ENCODE measurements at places on chromosomes 6 and 20.

GRCh38 chr6:14478381-14479225 lies 361.0 kb downstream of the CD83 start:
- DNase-seq = no peak

- DNase-seq = no peak
Measured at GRCh38 chr6:111770263-111771093, 102.8 kb downstream of the FYN start.

DNA sequence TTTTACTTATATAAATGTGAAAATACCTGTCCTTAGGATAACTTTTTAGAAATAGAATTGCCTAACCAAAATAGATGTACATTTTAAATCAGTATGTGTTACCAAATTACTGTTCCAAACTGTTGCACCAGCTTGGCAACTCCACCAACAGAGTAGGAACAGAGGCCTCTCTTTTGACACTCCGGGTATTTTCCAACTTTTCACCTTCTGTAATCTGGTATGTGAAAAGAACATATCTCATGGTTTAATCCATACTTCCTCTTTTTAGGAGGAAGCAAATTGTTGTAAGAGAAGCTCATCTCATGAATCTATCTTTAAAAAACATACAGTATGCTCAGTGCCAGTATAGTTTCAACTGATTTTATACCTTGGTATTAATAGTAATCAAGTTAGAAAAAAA lies 24.9 kb downstream of the RNF144B start:
- DNase-seq = no peak

- DNase-seq = no peak
Measured at GRCh38 chr6:10610289-10610688, 84.1 kb downstream of the C6orf52 start.

GRCh38 chr6:137926207-137926731 lies 59.2 kb downstream of the TNFAIP3 start:
- DNase-seq = no peak

DNA sequence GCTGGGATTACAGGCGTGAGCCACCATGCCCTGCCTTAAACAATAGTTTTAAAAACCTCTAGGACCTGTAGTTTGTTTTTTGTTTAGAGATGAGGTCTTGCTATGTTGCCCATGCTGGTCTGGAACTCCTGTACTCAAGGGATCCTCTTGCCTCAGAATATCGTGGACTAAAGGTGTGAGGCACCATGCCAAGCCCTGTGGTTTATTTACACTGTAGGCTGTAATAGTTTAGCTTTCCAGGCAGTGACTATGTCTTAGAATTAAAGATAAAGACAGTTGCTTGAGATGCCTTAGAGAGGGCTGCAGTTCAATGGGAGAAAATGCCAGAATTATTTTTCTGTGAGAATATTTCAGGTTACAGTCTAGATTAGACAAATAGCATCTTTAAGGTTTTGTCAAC lies 72.9 kb downstream of the SGK1 start:
- DNase-seq = no peak

DNA sequence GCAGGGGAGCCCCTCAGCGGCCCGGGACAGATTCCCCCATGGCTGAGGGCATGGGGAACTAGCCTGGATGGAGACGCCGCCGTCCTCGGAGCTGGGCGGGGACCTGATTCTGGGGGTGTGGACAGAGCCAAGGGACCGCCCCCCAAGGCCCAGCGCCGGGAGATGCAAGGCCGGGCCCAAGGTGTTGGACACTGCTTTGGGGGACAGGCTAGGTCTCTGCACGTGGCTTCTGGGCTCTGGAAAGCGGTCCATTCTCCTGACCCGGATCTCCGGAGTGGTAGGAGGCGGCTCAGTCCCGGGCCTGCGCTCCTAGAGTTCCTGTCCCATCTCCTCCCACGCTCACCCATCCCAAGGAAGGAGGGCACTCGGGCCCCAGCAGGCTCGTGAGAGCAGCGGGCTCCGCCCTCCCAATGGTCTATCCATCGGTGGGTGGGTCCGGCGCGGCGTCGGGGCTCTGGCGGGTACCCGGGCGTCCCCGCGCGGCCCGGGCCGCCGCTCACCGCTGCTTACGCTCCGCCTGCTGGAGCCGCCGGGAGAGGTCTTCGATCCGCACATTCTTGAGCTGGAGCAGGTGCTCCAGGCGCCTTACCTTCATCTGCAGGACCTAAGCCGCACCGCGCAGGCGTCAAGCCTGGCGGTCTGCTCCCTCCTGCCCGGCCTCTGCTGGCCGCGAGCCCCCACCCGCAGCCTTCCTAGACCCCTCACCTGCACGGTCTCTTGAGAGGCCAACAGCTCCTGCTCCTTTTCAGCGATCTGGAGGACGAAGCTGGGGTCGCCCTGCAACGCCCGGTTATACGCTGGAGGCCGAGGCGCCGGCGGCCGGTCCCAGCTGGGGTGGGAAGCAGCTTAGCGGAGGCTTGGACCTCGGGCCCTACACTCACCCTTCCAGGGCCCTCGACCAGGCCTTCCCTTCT lies 3.3 kb downstream of the SPEF1 start:
- DNase-seq = no peak

DNA sequence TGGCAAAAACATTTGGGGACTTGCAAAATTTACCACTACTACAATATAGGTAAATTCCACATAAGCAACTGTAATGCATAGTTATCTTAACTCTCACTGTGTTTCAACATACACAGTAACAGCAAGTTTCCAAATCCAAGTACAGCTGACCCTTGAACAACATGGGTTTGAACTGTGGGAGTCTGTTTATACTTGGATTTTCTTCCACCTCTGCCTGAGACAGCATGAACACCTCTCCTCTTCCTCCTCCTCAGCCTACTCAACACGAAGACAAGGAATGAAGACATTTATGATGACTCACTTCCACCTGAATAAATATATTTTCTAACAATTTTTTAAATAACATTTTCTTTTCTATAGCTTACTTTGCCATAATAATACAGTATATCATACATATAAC lies 25.6 kb downstream of the MAN1A1 start:
- DNase-seq = no peak

DNA sequence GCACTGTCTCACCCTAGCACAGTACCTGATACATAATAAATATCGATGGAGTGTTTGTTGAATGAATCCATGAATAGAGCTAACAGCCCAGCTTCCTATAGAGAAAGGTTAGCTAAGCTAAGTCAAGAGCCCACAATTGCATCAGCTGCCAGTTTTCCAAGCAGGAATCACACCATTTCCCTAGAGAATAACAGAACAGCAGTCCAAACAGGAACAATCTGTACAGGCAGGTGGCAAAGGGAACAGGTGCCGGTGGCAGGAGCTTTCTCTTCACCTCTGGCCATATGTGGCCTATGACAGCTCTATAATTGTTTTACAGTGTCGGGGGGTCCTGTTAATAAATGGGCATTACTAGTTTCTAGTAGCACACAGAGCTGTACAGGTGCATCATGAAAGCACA lies 38.8 kb downstream of the ISM1 start:
- no peak for DNase-seq

- DNase-seq = no peak
Measured at GRCh38 chr6:51617751-51618150, 469.7 kb downstream of the PKHD1 start.

DNA sequence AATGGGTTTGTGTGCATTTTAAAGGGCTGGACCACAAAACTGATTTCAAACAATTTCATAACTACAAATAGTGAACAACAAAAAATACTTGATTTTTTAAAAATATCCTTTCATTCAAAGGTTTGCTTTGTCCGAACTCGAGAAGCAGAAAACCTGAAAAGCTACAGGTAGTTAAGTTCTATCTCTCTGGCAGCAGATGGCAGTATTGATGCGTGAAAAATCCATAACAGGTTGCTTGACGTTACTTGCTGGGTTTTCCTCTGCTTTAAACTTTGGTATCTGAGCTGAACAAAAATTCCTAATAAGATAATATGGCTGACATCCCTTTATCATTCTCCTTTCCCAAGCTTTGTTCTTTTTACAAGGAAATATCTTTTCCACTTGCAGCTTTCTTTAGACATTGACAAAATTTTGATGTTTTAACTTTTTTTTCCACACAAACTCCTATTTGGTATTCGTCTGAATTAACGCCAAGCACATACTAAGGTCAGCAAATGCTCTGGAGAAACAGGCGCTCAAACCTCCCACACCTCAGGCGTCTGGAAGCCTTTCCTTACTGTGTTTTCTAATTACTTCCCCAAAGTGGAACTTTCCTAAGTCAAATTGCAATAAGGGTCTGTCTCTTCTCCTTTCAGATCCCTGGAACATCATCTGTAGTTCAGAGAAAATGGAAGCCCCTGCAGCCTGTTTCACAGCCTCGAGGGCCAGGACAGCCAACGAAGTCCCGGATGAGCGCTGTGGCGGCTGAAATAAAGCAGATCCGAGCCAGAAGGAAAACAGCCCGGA lies 50.3 kb upstream of the GFRAL start:
- no peak for DNase-seq

DNA sequence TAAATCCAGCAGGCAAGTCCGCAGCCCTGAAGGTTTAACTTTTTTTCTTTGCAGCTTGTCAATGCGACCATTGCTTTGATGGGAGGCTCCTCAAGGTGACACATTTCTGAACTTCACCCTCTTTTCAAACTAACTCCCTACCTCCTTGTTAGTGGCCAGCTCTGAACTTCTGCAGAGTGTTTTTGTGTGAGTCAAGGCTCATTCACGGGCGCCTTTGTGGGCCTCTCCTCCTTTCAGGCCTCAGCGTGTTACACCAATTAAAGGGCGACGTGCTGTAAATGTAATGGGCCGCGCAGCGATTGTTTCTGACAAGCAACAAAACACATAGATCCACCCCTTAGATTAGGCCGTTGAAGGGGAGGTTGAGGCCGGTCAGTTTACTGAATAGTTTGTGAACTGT lies 45.5 kb upstream of the NR2E1 start:
- DNase-seq = no peak

DNA sequence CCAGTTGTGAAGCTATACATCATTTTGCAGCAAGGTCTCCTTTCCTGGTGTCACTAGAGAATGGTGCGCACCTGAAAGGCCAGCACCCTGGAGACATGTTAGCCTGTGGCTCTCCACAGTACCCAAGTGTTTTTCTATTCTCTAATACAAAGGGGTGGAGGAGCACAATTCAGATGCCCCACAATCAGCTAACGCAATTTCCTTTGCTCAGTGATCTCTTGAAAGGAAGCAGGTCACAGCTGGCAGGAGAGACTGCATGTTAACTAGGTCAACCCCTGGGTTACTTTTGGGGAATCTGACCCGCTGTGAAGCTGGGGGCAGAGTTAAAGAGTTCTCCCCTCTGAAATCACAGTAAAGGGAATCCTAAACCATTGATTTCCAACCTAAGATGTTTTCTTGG lies 92.5 kb downstream of the B3GAT2 start:
- DNase-seq = no peak

GRCh38 chr6:46378882-46379416 lies 112.3 kb downstream of the RCAN2 start:
- DNase-seq = no peak

- no peak for DNase-seq
Measured at GRCh38 chr6:148928811-148929210, 182.0 kb downstream of the UST start.

DNA sequence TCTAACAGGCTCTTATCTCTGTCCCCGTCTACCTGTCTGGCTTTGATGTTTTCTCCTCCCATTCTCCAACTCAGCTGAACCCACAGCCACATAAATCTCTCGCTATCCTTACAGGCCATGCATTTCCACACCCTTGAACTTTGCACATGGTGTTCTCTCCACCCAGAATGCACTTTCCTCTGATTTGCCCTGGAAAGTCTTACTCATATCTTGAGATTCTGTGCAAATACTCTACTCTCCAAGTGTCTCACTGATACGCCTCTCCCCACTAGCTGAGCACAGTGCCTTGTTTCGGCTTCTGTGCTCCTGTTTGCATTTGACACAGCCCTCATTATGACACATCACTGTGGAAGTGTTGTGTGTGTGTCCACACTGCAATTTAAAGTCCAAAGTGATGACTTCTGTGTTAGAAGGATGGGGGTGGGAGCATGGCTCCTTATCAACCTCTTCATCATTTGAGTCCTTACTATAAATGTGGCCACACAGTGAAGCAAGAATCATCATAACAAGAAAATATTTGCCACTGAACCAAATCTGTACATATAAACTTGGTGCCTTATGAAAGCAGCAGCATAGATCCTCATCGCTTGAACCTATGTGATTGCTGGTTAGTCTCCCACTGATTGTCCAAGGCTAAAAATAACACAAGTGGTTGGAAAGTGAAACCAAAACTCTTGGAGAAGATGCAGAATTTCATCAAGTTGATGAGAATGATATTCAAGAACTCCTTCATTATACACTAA lies 5.5 kb upstream of the PRELID3B start:
- DNase-seq = no peak

DNA sequence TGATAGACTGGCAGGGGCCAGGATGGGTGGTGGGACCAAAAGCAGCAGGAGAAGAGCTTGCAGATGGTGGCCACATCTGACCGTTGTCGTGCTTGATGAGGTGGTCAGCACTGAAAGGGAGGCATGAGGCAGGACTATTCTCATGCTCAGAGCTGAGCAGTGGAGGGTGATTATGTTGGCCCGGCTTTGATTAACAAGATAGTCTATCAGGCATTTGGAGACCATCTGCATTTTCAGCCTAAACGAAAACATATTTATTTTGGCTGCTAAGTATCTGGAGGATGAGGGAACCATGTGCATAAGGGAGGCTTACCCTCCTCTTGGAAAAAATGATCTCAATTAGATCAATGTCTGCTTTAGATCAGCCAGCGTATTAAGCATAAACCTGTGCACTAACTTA lies 141.6 kb upstream of the KCNK16 start:
- DNase-seq = no peak

- DNase-seq = no peak
Measured at GRCh38 chr6:10413850-10414738, 780 bp downstream of the TFAP2A start.

GRCh38 chr6:161215193-161215592 lies 58.7 kb downstream of the AGPAT4 start:
- no peak for DNase-seq

DNA sequence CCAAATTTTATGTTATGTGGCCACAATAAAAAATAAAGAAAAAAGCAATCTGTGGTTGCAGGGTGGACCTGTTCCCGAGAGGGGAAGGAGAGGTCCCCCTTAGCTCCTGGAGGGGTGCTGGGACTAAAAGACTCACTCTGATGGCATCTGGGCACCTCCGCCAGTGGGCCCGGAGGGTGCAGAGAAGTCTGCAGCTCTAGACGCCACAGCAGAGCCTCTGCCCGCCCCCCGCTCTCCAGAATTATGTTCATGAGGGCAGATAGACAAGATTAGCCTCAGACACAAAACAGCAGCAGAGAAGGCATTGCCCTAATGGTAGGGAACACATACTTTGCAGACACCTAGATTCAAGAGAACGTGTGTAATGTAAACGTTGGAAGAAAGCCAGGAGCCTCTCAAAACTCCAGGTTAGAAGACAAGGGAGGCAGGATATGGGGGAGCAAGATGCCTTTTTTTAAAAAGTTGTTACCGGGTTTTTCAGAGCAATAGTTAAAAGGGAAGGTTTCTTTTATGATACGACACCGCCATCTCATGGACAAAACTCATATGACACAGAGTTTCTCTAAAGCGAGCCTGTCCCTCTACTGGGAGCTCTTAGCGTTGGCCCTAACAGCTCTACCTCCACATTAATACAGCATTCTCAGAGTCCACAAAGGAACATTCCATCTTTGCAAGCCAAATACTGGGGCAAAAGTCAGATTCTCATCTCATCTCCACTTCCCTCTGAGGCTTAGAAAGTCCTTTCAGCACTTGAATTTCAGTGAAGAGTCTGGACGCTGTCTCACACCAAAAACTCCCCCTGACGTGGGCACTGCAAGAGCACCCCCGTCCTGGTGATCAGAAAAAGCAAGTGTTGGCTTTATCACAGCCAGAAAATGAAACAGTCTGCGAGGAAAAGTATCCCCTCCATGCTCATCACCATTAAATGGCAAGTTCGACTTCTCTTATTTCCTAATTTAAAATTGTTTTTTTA lies 47.2 kb downstream of the FOXF2 start:
- DNase-seq = peak; percentile 26

GRCh38 chr6:12586721-12587480 lies 129.7 kb upstream of the PHACTR1 start:
- no peak for DNase-seq
